ENCODE measurements at places on chromosomes 16 and 17.

GRCh38 chr16:63877401-63877800 lies 1244.5 kb downstream of the CDH11 start:
- DNase-seq: no peak
- no peaks in the 10 kb centered on the region for H3K27me3 ChIP-seq
- H3K4me1 ChIP-seq: no peaks in the 10 kb centered on the region
- H3K27ac ChIP-seq: no peak overlapping the region
- no peaks in the 10 kb centered on the region for H3K36me3 ChIP-seq
- no peak overlapping the region for H3K4me3 ChIP-seq

DNA sequence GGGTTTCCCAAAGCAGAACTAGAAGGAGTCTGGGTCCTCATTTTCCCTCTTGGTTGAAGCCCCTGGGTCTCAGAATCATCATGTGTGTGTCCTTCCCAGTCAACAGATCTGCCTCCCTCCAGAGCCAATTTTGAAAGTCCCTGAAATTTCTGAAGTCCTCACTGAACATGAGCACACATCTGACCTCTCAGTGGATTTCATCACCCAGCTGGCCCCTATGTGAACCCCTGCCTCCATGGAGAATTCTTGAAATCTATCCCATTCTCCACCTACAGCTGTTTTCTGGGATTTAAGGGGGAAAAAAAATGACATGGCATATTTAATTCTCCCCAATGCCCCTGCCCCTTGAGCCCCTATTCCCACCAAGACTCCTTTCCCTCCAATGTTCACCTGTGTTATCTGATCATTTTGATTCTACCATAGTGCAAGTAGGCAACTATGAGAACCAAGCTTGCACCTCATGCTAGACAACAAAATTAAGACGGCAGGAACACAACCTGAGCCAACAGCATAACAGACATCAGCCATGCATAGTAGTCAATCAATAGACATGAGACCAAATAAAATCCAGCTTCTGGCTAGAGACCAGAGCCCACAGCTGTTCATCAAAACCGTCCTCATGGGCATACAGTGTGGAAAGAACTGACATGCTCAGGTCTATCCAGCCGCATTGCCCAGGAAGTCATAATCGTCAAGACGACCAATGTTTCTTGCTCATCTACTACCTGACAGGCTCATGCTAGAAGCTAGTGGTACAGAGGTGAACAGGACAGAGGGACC lies 14.9 kb downstream of the SOX9 start:
- no peaks in the 10 kb centered on the region for H3K27me3 ChIP-seq
- no peak for DNase-seq
- H3K36me3 ChIP-seq: no peaks in the 10 kb centered on the region

DNA sequence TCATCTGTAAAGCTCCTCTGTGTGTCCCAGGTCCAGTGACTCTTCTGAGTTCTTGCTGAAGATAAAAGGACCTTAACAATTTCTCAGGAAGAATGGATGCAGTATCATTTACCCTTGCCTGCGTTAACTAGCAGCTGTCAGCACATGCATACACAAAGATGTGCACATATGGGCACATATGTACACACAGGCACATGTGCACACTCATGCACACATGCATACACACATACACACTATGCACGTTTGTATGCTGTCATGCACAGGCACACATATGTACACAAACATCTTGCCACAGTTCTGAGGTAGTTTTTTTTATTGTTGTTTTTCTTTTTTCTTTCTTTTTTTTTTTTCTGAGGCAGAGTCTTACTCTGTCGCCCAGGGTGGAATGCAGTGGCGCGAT lies 24.9 kb downstream of the GP2 start:
- no peak for DNase-seq
- no peaks in the 10 kb centered on the region for H3K4me1 ChIP-seq
- no peaks in the 10 kb centered on the region for H3K36me3 ChIP-seq
- H3K4me3 ChIP-seq: no peak overlapping the region

DNA sequence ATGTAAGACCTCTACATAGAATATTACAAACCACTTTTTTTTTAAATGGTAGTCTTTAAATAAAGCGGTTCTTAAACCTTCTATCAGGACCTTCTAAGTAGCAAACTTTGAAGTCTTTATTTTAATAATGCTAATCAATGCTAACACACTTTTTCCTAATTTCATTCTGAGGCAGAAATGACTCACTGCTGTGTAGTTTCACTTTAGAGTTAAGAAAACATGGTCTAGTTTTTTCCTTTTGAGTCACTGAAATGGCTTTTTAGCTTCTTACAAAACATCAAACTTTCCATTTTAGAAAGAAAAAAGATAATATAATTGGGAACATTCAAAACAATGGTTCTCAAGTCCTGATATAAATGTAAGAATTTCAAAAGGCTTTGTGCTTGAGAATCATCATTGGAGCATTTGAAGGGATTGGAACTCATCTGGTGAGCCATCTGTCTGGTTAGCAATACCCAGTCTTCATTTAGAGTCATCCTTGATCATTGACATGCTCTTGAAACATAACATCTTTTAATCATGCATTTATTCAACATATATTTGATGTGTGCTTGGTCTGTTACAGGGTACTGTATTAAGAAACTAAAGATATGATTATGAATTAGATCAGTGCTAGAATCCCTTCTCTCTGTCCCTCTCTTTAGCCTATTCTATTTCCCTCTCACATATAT lies 258.3 kb upstream of the MON1B start:
- no peaks in the 10 kb centered on the region for H3K36me3 ChIP-seq
- H3K27ac ChIP-seq: no peak overlapping the region
- DNase-seq: no peak
- no peak overlapping the region for H3K4me3 ChIP-seq
- no peaks in the 10 kb centered on the region for H3K4me1 ChIP-seq
- no peaks in the 10 kb centered on the region for H3K27me3 ChIP-seq
